ENCODE measurements at places on chromosomes 6 and 20. TPM values are rescaled to one million over a fixed set of nuclear protein-coding genes. Genes with fewer than 3 reads are reported as not detected.

- DNase-seq = no peak
These were observed 114.1 kb downstream of the TENT5A start for GRCh38 chr6:81638366-81638765.

The LPA gene
- 2.4 TPM for total RNA-seq

The TDRD6 gene
- 42.2 TPM for total RNA-seq

- DNase-seq = no peak
These were observed 24.3 kb upstream of the IL17A start for GRCh38 chr6:52161689-52162438.

The PERP gene
- total RNA-seq = 7.0 TPM

GRCh38 chr20:13261460-13262301 is 40.6 kb downstream of the ISM1 start:
- DNase-seq = peak; percentile 72

DNA sequence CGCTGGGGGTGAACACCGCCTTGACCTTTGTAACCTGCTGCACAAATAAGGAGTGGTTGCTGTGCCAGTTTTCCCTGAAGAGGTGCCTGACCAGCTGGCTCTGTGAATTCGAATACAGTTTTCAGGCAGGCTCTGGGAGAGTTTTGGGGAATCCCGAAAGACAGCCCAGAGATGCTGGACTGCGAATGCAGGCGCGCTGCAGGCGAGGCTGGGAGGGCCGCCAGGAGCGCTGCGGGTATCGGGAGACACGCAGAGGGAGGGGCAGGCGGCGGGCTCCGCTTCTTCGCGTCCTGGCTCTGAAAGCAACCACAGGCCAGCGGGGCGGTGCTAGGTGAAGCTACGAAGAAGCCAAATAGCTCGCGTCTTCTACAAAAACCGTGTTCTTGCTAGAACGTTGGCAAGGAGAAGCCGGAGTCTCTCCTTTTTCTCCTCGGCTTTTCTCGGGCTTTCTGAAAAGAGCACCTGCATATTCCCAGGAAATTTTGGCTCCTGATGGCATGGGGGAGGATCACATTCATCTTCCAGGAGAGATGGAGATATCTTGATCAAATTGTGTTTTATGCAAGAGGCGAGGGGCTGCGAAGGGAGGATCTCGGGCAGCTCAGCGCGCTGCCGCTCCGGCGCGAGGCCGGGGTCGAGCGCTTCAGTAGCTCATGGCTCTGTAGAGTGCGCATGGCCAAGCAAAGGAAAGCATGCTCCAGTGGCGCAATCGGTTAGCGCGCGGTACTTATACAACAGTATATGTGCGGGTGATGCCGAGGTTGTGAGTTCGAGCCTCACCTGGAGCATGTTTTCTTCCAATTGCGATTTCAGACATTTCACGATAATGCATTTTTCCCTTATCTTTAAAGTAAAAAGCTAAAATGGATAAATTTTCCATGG is 158.1 kb upstream of the ZNF184 start:
- DNase-seq = peak; percentile 84

The NKX2-4 gene
- total RNA-seq = 5.1 TPM

The HLA-DOB gene
- total RNA-seq = 0.31 TPM

- no peak for DNase-seq
These were observed 17.2 kb upstream of the RTF2 start for GRCh38 chr20:56451056-56451765.

DNA sequence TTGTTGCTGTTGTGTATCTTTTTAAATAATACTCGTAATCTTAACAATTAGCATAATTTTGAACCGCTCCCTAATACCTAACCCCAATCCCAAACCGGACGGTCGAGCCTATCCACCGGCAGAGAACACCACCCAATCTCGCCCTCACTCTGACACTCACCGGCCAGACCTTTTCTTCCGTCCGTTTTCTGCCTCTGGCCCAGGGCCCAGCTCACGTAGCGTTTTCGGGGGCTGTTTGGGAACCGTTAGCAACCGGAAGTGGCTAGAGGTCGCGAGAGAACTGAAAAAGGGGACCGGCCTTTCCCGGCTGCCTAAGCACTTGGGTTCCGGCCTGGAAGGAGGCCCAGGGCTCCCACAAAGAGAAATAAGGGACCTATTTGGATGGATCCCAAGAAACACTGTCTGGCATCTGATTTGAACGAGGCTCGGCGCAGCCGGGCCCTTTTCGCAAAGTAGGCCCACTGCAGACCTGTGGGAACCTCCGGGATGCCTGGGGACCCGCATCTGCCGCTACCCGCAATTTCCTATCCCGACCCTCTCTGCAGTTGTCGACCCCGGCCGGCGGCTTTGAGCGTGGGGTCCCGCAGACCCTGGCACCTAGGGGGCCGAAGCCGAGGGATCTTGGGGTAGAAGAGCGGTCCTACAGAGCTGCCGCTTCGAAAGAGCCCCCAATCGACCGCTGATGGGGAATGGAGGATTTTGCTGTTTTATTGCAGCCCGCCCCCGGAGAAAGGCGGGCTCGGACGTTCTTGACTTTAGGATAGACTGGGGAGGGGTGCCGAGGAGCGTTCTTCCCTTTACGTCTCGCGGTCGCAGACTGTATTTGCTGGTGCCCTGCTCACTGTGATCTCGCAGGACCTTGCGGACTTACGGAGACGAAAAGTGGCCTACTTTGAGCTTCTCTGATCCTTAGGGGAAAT is 4.8 kb upstream of the ZKSCAN8 start:
- peak; percentile 94 for DNase-seq

The RBL1 gene
- total RNA-seq = 14.2 TPM

All from testis (tissue), 5 donors.